Stimulated activated CD4-positive, alpha-beta T cell treated with anti-CD3 and anti-CD28 coated beads, Interleukin-1b, Interleukin-23, amount 100 ng/mL, for 1 hour (primary cell): ENCODE measurements at places on chromosomes 5 and 9.

DNA sequence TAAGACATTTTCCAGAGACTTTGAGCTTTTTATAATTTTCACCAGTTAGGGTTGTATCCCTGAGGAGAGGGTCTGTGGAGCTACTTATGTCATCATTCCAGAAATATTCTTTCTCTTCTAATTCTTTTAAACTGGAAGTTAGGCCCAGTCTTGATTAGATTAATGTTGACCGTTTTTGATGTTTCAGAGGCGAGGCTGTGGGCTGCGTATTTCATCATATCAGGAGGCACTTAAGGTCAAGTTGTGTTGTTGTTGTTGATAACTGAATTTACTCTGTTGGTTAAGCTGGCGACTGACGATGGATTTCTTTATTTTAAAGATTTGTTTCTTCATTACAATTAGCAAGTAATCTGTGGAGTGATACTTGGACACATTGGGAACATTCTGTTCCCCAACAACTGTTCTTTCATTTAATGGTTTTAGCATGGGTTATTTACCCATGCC, 20.1 kb downstream of the IPO11 start:
- no peak for DNase-seq

- peak; percentile 81 for DNase-seq
Observed at GRCh38 chr9:89602978-89603766, 1.6 kb upstream of the GADD45G start.

DNA sequence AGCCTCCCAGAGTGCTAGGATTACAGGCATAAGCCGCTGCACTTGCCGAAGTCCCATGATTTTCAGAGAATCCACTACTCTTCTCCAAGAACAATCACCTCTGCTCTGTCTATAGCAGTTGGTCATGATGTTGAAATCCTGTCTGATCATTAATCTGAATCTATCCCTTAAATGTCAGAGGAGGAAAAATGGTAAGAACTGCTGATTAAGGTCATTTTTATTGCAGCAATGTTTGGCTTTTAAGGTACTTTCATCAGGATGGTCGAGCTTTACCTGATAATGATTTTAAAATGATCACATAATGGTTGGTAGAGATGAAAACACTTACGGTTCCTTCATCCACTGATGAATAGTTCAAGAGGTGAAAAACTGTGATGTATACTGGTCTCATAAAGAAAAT, 968.6 kb downstream of the TLE4 start:
- no peak for DNase-seq

DNA sequence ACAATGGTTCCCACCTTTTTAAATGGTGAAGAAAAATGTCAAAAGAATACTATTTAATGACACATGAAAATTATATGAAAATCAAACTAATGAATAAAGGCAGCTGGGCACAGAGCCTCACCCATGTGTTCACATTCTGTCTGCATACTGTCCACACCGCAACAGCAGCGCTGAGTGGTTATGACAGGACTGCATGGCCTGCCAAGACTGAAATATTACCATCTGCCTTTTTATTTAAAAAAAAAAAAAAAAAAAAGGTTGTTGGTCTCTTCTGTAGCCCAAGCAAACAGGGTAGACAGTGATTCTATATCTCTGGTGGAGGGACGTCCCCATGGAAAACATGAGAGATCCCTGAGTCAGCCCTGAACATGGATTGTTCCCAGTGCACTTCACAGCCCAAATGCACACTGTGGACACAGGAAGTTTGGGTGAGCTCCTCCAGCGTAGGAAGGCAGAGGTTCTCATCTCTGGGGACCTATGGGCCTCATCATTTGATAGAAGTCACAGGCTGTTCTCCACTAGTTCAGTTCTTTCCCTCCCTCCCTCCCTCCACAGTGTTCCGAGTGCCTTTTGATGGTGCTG, 44.9 kb upstream of the SHC3 start:
- DNase-seq = no peak

GRCh38 chr9:89949111-89949510, 344.3 kb downstream of the GADD45G start:
- DNase-seq = no peak

DNA sequence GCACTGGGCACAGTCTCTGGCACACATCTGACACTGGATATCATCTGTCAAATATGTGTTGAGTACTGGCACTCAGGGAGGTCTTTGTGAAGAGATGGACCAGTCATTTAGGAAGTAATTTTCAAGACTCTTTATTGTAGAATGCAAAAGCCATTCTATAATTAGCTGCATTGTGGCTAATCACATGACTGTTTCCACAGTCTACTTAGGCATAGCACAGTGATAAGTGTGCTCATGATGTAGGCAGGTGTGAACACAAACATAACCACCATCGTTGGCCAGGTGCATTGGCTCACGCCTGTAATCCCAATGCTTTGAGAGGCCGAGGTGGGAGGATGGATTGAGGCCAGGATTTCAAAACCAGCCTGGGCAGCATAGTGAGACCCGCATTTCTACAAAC, 62.2 kb downstream of the CFAP77 start:
- no peak for DNase-seq

DNA sequence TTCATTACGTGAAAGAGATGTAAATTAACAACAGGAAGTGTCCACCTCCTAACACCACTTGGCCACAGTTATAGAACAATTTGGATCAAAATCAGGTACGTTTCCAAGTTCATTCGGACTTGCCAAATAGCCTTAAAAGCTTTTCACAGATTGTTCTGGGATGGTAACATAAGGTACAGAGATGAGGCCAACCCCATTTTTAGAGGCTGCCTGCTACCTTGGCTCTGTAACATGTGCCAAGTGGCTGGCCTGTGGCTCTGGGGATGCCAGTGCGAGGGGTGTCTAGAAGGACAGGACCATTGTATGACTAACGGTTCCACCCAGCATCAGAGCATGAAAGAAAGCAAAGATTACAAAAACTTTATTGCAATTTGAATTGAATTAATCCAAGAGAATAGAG, 91.0 kb downstream of the LHFPL2 start:
- DNase-seq = no peak

- no peak for DNase-seq
Observed at GRCh38 chr5:167485061-167485774, 806.2 kb upstream of the WWC1 start.

DNA sequence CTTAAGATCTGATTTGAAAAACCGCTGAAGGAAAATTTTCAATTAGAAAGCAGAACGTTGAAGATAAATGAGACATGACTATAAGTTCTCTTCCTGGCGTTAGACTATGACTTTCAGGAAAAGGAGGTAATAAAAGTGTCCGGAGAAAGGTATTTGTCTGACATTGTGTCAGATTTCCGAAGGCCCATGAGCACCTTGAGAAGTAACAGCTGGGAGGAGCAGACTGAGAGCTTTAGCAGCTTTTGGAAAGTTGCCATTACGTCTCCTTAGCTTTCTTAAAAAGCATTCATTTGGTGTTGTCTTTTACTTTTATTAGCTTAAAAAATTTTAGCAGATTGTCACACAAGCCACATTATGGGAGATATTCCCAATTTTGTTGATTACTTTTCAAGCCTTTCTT, 363.5 kb downstream of the NDUFS4 start:
- DNase-seq = no peak
